MM.1S (cell line): ENCODE measurements at places on chromosomes 4 and X.

DNA sequence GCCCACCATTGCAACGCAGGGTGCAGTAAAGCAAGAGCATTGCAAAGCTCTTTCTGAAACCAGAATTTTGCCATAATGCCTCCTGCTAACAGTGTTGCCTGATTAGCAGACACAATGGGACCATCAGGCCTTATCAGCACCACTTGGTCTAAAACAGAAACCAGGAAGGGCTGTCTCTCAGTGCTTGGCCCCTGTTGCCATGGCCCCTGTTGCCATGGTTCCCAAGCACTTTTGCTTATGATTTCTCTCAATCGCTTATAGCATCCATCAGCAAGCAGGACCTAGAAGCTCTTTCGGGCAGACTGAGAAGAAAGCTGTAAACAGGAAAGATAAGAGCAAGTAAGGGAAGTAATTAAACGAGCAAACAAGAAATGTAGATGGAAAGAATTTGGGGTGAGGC lies 36.8 kb downstream of the RTL5 start:
- DNase-seq, result peak; percentile 73

GRCh38 chrX:144586756-144587155 lies 660.5 kb upstream of the SPANXN1 start:
- peak; percentile 29 for DNase-seq

GRCh38 chr4:82421796-82422560 lies 8.3 kb downstream of the HNRNPDL start:
- no peak for DNase-seq

GRCh38 chr4:89123451-89123851 lies 12.1 kb downstream of the TIGD2 start:
- DNase-seq, result no peak

DNA sequence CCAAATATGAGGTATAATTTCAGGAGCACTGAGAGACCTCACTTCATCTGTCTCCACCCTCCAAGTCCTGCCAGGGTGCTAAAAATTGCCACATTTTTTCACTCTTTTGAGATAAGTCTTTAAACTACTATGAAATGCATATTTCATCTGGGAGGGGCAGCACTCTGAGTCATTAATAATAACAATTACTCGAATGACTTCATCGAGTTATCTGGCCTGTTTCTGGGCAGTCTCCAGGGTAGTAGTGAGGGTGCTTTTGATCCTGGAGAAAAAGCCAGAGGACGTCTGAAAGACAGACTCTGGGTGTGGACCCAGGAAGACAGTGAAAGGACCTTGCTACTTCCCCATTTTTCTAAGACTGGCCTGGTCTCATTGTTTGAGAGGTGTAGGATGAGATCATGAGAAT lies 42.3 kb upstream of the SRD5A3 start:
- DNase-seq, result no peak

- DNase-seq, result peak; percentile 15
Observed at GRCh38 chrX:153731117-153731844, 6.6 kb downstream of the ABCD1 start.

DNA sequence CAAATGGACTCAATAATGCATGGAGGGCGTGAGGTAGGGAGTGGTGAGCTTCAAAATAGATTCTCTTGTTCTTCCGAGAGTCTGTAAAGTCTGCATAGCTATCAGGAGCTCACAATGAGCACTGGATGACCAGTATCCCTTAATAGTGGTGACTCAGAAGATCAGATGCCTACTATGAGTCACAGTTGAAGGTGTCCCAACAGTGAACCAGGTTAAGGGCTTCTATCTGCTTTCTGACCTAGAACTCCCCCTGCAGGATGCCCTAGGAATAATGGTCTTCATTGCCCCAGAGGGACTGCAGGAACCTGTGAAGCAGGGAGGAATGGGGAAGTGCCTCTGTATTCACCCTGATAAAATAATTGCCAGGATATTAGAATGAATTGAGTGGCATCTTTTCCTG lies 22.1 kb downstream of the DGKK start:
- no peak for DNase-seq

DNA sequence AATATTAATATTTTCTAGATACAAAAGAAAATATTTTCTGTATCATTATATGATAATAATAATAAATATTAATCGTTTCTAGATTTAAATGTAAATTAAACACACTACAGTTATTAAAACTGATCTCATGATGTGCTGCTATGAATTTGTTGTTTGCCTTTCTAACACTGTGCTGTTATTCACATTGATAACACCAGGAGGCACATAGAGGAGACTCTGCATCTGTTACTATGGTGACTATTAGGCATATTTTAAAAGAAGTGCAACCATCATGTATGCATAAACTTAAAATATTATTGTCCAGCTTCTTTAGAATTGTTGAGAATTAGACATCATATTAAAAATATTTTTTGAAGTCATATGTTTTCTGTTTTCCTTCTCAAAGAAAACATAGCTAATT lies 11.8 kb upstream of the PDGFC start:
- DNase-seq, result peak; percentile 9

DNA sequence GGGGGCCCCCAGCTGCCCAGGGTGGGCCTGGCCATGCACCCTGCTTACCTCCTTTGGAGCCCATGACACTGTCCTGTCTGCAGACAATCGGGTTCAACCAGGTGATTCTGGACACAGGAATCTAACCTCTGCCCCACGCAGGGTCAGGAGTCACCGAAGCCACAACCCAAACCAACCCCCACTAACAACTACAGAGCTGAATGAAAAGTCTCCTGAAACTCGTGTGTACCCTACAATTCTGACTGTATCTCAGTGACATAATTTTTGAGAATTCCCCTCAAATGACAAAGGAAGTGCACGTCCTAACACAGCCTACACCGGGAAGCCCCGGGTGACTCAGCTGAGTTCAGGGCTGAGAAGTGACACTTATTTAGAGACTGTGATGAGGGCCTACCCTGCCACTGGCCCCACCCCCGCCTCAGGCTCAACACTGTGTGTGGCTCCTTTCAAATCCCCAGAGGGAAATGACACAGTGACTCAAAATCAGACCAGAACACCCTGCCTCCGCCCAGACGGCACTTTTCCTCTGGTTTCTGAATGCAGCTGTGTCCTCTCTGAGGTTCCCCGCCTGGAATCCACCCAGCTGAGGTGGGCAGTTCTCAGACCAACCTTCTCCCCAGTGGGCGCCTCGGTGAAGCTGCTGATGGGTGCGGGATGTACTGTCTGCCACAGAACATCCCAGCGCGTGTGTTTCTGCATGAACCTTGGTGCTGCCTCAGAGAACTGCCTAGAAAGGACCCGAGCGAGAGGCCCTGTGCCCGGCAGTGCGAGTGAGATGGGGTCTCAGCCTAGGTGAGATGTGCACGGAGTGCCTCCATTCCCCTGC lies 9.9 kb downstream of the TNIP2 start:
- DNase-seq, result peak; percentile 94

DNA sequence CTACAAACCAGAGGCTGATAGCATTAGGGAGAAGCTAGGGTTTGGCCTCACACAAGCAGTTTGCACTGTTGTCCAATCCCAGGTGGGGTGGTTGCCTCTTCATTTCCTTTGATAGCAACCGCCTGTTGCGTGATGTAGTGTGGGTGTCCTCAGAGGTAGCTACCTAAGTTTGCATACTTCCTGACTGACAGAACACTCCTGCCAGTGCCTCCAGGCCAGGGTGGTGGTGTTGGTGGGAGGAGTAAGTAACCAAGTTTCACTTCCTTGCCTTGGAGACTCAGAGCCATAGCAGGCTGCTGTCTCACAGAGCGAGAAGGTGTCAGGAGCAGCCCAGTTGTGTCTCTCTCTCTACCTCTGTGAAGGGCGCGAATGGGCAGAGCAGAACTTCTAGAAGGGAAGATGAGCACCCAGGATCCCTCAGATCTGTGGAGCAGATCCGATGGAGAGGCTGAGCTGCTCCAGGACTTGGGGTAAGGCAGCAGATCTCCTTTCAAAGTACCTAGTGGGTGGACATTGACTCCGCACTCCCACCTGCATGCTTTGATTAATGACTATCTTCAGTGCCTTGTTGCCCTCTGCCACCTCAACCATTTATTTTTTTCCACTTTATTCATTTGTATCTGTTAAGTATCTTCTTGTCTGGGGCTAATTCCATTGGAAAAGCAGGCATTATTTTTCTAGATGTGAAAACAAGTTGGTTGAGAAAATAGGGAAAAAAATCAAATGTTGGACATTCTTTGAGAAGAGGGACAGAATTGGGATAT lies at the start of gene DAPP1:
TSS of gene DAPP1 (plus strand) at position 283 of the 764 bp plus-strand sequence. CDS start at position 370, 87 bp downstream.
- DNase-seq, result peak; percentile 98

- no peak for DNase-seq
Observed at GRCh38 chr4:76499461-76499860, 64.4 kb downstream of the SHROOM3 start.

GRCh38 chrX:24335871-24336270 lies 22.0 kb upstream of the SUPT20HL2 start:
- DNase-seq, result no peak

DNA sequence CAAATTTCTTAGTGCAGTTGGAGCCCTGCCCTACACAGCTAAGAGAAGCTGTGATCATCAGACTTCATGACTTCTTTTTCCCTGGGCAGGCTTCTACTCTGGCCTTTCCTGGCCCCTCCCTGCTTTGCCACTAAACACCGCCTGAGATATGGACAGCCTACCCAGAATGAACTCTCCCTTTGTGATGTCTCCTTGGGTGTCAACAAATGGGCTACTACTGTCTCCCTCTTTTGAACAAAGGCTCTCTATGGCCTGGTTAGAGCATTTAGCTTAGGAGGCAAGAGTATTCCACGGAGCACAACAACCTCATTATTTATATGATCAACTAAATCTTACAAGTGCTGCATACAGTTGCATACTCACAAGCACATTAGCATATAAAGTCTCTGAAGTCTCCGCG lies 127.6 kb upstream of the HCCS start:
- no peak for DNase-seq

DNA sequence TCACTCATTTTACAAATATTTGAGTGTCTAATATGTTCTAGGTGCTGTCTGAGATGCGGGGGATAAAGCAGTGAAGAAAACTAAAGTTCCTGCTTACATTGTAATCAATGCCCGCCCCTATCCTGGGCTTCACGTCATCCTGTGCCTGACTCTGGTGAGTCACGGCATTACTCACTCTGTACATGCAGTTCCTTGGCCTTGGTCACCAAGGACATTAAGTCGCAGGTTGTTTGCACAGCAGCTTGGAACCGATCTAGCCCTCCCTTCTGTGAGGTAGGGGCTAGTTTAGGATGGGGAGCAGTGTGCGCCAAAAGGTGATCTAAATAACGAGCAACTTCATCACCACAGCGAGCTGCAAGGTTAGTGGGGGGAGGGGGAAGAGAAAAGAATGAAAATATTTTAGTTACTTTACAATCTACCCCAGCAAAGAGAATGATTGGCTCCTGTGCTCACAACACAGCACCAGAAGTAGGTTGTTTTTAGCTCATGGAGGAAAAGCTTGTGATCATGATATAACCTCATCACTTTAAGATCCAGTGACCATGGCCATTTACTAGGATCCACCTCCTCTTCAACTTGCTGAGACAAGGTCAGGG lies 48.0 kb upstream of the HDAC8 start:
- DNase-seq, result no peak
